ENCODE measurements at places on chromosomes 3 and 15.

GRCh38 chr15:33994005-33994615 lies 25.8 kb downstream of the CHRM5 start:
- no peak for DNase-seq

- no peak for DNase-seq
Measured at GRCh38 chr3:150275941-150276340, 132.2 kb upstream of the TSC22D2 start.

- DNase-seq = no peak
Measured at GRCh38 chr3:48436477-48436787, 3.5 kb downstream of the CCDC51 start.

DNA sequence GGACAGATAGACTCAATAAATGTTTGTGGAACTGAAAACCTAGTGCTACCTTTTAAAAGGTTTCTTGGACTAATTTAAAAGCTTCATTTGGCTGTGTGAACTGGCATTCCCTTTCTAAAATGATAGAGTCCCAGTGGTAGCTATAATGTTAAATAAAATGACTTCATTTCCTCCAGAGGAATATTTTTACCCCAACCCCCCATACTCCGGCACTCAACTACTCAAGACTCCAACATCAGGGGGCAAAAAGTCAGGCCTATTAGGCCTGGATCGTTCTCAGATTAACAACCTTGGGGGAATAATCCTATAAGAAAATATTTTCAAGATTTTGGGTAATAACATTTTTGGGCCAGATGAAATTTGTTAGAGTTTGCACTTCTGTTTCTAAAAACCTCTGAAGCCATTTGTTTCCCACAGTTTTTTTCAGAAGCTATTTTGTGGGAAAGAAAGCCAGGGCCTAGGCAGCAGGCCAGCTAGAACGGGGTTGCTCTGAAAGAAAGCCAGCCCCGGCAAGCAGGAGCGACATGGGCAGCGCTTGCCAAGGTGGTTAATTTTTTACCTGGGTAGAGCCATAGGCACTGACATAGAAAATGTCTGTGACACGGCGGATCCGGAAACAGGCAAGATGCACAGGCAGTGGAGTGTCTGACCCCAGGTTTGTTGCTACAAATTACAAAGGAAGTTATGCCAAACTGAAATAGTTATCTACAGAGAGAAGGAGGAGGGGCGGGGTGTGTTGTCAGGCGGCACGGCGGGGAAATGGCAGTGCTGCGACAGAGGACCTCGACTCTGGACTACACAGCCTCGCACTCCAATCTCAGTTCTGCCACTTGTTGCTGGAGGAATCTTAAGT lies 84.6 kb downstream of the MAGI1 start:
- DNase-seq = no peak

DNA sequence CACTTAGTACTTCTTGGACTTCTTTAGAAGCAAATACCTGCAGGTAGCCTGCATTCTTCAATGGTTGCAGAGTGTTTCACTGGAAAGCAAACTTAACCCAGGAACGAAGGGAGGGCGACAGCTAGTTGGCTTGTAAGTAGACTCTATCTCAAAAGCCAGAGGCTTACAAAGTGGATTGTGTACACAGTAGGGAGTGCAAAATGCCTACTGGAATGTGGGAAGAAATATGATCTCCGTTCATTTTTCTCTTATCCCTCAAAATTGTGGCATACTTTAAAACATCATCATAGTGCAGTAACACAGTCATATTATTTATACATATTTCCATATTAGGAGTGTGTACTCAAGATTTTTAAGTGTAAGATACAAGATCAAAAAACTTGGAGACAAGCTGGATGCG lies 155.7 kb downstream of the LIPC start:
- no peak for DNase-seq

GRCh38 chr3:49788056-49788455 lies 1.7 kb upstream of the IP6K1 start:
- DNase-seq = no peak

DNA sequence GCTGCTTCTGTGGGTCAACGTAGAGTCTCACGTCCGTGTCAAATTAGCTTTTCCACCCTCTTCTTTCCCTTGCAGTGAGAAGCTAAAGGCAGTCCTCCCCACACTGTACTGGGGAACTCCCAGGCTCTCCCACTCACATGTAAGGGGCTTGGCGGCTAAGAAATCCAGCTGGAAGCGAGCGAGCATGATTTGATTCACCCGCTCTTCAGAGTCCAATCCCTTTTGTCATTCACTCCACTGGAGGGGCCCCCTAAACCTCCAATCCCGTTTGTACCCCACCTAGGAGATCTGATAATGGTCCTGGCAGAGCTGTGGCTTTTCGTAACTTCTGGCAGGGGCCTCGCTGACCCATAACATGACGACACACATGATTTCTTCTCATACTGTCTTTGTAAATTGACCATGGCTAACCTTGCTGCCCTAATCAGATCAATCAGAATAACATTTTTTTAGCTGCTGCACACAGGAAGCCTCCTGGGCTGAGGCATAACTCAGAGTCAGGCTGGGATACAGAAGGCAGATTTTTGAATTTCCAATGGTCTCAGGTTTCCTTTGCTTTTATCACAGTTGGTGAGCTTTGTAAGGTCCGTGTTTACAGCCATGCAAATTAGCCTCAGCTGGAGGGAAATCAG lies 235.2 kb downstream of the GREM1 start:
- DNase-seq = peak; percentile 64

DNA sequence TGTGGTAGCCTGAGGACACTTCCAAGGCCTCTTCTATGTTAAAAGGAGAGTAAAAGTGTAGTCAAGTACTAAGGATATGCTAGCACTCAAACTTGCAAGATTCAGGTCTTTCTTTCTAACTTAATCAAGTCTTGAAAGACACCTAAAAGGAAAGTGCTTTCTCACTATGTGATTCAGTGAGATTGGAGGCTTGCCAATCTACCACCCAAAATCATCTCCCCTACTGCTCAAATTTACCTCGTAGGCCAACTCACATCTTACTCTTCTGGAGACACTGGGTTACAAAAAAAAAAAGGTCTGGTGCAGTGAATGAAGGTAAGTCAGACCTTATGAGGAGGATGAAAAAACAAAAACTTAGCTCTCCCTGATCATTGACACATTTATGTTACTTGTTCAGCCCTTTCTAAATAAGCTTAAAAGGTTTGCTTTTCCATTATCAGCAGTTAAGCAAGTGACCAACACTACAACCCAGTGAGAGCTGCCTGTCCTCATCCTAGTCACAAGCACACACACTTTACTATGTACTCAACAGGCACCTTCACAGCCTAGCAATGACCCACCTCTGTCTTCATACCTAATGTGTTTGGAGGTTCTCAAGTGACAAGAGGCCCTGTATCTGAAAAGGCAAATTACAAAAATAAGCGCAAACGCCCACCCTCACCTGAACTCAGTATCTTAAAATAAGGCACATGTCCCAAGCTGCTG lies 19.6 kb downstream of the SUMF1 start:
- DNase-seq = no peak

DNA sequence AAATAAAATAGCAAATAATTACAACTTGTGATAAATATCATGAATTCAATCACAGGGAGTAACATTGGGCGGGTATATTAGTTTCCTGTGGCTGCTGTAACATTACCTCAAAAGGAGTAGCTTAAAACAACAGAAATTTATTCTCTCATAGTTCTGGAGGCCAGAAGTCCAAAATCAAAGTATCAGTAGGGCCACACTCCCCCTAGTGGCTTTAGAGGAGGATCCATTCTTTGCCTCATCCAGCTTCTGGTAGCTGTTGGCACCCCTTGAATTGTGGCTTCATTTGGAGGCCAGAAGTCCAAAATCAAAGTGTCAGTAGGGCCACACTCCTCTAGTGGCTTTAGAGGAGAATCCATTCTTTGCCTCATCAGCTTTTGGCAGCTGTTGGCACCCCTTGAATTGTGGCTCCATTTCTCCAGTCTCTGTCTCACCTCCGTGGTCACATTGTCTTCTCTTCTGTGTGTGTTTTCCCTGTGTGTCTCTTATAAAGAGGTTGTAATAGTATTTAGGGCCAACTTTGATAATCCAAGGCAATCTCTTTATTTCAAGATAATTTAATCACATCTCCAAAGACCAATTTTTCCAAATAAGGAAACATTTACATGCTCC lies 3.1 kb upstream of the CFAP20DC start:
- no peak for DNase-seq

GRCh38 chr15:83613714-83614113 lies 40.2 kb upstream of the ADAMTSL3 start:
- DNase-seq = no peak

DNA sequence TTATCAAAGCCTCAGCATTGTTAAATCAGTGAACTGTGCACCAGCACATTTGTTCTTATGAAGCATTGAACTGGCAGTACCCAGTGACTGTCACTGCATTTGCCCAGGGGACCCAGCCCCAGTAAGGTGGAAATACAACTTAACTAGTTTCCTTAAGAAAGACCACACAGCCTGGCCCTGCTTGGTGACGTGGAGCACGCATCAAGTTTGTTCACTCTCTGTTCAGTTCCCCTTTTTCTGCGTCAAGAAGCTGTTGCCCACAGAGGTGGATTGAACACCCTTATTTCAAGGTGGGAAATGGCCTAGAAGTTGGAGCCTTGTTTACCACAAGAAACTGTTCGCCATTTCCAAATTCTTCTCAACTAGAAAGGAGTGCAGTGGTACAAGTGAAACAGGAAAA lies 69.9 kb upstream of the AGBL1 start:
- DNase-seq = no peak

DNA sequence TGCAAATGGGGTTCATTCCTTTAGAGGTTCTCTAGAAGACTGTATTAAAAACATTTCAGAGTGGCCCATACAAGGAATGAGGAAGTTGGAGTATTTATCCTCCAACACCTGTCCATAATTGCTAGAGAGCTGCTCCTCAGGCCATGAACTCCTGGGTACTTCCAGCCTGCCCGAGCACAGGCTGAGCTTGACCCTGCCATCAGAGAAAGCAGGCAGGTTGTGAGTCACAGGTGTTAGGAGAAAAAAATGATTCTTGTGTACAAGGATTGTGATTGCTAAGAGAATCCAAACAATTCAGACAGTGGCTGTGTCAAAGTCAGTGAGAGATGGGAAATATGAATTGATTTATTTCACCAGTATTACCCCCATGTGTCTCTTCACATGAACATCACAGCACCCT lies 156.8 kb upstream of the GADL1 start:
- DNase-seq = no peak

DNA sequence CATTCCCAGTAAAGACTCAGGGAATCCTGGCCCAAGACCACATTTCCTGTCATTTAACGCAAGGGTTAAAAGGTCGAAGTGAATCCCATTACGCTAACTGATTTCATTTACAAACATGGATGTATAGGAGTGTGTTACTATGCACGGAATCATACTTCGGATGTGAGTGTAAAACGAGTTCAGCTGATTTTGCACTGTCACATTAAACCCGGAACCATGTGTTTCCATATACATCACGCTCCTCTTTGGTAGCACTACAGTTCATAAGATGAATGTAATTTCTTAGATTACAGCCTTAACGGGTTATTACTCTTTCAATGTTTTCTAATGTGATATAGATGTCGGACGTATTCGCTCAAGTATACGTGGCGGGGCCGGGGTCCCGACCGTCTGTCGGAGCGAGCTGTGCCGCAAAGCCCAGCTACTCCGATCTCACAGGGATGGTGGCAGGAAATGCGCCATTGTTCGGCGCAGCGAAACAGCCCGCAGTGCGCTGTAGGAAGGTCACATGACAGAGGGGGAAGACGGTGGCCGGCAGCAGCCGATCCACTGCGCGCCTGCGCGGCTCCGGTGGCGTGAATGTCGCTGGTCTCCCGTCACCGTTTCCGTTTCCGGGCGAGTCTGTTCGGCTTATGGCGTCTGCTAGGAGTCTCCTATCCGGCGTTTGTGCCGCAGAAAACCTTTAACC lies 97.3 kb downstream of the NPAP1 start:
- peak; percentile 88 for DNase-seq

- no peak for DNase-seq
Measured at GRCh38 chr3:60755094-60755493, 496.2 kb downstream of the FHIT start.

- no peak for DNase-seq
Measured at GRCh38 chr15:40424483-40425115, 16.2 kb upstream of the BAHD1 start.

DNA sequence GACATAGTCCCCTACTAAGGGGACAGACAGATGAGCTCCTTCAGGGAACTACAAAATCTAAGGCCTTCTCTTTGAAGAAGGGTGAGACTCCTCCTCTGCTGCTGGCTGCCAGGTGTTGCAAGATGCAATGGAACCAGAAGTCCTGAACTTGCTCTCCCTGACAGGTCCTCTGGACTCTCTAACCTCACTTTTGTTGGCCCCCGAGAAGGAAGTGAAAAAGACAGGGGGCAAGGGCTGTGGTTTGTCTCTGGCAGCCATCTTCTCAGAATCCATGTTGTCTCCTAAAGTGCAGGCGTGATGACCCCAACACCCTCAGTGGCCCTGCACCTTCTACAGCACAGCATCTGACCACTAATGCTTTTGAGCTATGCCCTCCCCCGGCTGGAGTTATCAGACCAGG lies 292.5 kb downstream of the CHST2 start:
- DNase-seq = no peak

DNA sequence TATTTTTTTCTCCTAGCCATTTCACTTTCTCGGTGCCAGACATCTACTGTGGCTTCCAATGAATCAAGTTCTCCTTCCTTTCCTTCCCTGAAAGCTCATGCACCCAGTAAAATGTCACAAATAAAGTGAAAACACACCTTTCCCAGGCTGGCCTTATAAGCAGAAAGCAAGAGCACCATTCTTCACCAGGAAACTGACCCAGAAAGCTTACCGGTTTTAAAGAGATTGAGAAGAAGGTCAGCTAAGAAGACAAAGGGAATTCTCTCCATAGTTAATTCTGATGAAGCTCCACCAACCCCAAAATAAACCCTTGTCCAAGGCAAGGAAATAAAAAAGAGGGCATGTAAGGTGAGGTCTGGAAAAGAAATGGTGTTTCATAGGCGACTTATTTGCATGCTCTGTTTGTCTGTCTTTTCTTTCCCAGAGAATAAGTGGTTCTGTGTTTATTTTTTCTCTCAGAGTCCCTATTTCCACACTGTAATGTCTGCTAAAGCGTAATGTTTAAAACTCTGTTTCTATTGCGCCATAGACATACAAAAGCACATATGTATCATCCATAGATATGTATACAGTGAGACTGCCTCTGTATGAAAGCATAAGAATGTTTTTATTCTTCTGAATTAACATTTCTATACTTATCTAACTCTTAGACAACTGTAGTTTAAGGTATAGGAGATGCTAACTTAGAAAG lies 2.8 kb downstream of the LSAMP start:
- DNase-seq = no peak

DNA sequence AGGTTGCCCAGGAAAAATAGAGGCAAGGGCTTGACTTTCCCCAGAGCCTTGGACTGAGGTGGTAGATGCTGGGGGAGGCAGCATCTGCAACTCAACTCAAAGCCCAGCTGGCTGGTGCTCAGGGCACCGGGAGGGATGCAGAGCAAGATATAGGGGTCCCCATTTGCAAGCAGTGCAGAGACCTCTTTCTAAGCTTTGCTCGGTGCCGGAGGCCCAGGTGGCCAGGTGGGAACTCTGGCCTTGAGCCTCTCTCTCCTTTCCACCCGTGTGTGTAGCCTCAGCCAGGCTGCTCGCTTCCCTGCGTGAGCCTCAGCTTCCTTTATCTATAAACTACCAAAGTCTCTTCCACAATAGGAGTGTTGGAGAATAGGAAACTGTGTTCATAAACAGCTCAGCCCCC lies 36.5 kb downstream of the SLC6A6 start:
- DNase-seq = no peak
